Omental fat pad (tissue), 4 donors: ENCODE measurements at places on chromosomes 2 and 18. TPM values are rescaled to one million over a fixed set of nuclear protein-coding genes. Genes with fewer than 3 reads are reported as not detected.

SLC19A3 gene
- 44.1 TPM for total RNA-seq

DNA sequence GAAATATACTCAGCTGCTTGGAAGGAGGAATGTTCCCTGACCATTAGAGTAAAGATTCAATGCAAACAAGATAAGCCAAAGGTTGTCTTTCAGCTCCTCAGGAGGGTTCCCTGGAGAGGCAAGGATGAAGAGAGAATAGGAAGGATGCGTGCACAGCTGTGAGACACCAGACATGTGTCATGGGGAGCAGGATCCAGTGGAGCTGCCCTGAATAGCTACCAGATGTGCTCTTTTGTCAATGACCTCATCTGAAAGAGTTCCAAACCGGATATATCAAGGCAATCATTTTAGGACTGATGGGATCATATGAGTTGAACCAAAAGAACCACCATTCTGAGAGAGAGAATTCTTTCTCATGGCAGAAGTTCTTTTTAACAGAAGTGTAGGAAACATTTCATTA, 490.6 kb downstream of the IRS1 start:
- DNase-seq = no peak

HOXD3 gene
- 2.6 TPM for total RNA-seq

ALPP gene
- total RNA-seq = not detected

GRCh38 chr2:23220513-23221094, 164.4 kb upstream of the KLHL29 start:
- no peak for DNase-seq
